ENCODE measurements at places on chromosomes 5 and 9.

DNA sequence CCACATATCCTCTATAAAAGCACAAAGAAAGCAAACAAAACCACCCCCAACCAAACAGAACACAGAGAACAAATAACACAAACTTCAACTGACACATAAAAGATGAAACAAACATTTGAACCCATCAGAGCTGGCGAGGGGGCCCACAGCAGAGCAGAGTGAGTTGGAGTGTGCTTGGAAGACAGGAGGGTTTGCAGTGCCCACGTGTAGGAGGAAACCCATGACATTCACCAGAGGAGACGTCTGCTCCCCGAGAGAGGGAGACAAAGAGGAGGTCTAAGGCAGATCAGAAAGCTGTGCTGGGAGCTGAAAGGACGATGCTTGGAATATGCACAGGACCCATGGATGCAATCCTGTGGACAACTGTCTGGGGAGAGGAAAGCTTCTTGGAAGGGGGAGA, 27.0 kb downstream of the MRPL36 start:
- no peak for DNase-seq

DNA sequence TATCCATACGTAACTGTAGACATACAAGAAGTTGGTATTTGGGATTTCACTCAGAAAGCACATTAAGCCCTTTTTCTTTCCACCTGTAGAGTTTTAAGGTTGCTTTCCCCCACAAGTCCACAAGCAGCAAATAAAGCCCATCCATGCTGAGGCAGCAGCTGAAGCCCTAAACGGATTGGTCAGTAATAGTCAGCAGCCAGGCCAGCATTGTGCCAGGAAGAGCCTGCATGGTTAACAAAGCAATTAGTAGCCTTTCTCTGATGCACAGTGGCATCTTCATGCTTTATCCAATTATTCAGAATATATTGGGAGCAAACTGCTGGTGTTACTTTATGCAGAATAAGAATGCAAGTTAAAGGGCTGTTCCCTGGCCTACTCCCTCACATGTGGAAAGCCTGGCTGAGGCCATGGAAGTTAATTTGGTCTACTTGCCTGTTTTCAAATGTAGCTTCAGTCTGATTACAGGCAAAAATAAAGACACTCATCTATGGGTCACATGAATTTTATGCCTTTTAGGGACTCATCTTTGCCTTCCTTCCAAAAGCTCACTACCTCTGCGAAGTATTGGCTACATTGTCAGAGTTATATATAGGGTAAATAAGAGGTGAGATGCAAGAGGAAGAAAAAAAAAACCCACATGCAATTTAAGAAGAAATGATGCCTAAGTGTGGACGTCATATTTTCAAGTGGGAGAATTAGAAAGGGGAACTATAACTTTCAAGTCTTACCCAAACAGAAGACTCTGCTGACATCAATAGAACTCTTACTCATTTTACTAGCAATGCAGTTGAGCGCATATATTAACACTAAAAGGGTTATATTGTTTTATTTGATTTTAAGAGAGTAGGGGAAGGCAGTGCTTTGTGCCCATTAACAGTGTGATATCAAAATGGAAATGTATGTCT, 15.9 kb downstream of the EBF1 start:
- no peak for DNase-seq

DNA sequence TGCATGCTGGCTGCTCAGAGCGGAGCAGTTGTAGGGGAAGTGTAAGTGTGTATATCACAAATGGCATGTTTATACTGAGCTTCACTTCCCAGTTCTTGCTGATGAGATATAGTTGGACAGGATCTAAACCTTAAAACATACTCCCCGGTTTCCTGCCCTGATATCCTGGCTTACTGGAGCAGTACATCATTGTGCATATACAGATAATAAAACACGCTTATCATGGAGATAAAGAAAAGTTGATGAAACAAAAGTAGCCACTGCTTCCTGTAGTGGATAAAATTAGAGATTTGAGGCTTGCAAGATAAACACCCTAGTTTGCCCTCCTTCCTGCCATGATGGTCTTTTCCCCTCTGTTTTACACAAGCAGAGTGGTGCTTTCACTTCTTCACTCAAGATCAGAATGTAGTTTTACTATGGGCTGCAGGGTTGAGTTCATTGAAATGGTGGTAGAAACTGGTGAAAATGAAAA, 15.0 kb downstream of the NPR3 start:
- no peak for DNase-seq

GRCh38 chr5:97629276-97629675, 446.2 kb upstream of the RIOK2 start:
- DNase-seq: peak; percentile 64

DNA sequence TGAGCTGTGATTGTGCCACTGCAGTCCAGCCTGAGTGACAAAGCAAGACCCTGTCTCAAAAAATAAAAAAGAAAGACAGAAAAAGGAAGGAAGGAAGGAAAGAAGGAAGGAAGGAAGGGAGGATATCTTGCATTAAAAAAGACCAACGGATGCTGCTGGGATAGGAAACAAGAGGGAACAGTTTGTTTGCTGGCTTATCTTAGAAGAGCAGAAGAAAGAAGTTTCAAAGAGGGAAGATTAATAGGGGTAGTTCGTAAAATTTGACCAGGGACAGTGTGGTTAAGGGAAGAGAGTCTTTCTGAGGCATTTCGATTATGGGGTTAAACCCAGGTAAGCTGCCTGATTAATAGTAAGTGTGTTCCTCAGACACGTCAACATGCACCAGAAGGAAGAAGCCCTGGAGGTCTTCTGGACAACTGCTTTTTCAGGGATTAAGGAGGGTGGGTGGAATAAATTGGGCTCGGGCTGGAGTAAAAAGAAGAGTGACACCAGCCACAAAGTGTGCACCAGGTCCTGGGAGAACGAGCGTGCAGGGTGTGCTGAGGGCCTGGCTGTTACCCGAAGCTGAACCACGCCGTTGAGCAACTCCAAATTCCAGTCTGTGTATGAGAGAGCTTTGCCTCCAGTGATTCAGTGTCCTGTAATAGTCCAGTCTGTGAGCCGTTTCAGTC, 24.8 kb downstream of the FYB1 start:
- no peak for DNase-seq

DNA sequence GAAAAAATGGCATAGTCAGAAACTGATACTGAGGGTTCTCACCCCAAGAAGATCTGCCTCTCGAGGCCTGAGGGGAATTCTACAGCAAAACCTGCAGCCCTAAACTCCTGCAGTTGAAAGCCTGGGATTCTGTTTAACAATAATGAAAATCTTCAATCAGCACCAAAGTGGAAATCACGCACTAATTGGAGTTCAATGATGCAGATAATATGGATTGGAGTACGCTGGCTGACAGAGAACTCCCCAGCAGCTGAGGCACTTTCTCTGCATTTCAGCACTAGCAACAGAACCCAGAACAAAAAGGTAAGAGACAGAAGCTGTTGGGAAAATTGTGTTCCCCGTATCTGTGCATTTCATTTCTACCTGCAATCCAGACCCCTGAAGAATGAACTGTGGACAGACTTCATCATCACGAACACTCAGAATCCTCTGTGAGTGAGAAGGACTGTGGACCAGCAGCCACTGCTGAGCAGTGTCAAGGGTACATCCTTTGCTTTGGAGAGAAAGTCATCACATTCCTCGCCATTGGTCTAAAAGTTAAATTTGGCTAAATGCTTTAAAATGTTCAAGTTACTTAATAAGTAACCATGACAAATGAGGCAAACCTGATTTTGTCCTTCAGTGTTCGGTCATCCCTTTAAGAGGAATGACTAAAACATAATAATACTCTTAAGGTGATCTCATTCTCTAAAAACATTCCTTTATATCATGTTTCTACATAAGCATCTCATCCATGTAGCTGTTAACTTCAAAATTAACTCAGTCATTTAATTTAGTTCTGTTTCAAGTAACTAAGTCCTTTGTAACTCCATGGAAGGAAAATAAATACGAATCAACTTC, 126.1 kb downstream of the GAS1 start:
- no peak for DNase-seq

DNA sequence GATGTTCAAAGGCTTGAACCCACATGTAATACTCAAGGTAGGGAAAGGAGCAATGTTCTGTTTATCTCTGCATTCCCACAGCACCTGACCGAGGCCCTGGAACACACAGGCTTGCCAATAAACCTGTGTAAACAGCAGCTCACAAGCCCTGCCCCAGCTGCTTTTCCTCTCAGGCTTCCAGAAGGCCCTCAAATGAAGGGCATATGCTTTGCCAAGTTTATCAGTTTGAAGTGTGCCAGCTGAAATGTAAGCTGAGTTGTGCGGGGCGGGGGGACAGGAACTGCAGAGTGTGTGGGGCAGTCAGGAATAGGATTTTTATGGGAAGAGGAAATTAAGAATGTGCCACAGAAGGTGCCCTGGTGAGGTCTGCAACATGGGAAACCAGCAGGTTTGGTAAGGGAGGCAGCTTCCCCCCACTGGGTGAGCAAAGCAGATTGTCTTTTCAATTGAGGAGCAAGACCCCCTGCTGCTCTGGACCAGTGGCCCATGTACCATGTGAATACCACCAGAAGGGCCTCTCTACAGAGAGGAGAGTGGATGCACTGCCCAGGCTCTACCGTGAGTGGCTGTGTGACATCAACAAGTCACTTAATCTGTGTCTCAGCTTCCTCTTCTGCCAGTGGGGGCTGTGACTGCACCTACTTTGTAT, 194.8 kb downstream of the SPOCK1 start:
- DNase-seq: no peak

GRCh38 chr9:13485068-13485596, 205.6 kb upstream of the MPDZ start:
- DNase-seq: no peak

DNA sequence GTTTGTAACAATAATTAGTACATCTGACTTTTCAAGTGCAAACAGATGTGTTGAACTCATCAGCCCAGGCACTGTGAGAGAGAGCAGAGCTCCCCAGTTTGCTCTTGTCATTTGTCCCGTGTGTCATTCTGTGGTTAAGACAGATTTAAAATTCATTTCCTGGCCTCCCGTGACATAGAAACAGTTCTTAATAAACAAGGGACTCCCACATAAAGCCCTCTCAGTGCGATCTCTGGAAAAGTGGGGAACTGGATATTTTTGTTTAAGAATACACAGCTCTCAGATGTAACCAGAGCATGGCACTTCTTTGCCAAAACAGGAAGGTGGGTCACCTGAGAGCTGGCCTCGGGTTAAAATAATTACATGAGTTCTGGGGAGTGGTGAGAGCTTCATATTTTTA, 58.6 kb downstream of the PRKACG start:
- no peak for DNase-seq

DNA sequence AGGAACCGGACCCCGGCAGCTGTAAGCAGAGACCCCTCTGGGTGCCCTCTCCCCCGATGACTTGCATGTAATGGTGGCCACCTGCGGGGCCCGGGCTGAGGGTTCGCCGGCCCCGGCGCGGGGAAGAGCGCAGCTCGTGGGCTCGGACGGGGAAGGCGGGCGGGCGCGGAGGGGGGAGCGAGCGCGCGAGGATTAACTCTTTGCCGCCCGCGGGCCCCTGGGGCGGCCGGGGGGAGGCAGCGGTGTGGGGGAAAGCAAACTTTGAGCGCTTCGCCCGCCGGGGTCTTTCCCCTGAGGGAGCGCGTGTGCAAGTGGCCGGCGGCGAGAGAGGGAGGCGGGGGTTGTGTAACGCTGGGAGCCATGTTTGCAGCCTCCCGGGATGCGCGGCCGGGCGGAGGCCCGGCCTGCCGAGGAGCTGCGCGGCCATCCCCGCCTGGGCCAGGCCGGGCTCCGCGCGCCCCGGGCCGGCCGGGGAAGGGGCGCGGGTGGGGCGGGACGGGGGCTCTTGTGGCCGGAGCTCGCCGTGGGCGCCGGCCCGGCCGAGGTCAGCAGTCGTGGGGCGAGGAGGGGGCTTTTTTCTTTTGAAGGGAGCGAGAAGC, 547 bp downstream of the ANP32B start:
- peak; percentile 76 for DNase-seq

DNA sequence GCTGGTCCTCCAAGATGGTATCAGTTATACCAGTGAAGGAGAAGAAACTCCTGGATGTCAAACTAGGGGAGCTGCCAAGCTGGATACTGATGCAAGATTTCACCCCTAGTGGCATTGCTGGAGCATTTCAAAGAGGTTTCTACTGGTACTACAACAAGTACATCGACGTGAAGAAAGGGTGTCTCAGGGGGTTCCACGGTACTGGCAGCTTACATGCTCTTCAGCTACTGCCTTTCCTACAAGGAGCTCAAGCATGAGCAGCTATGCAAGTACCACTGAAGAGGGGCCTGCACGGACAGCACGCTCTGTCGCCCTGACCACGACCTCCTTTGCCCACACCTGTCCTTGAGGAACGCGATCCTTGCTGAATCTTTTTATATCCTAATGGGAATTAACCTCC, 19.5 kb downstream of the ACTL7B start:
- DNase-seq: no peak

DNA sequence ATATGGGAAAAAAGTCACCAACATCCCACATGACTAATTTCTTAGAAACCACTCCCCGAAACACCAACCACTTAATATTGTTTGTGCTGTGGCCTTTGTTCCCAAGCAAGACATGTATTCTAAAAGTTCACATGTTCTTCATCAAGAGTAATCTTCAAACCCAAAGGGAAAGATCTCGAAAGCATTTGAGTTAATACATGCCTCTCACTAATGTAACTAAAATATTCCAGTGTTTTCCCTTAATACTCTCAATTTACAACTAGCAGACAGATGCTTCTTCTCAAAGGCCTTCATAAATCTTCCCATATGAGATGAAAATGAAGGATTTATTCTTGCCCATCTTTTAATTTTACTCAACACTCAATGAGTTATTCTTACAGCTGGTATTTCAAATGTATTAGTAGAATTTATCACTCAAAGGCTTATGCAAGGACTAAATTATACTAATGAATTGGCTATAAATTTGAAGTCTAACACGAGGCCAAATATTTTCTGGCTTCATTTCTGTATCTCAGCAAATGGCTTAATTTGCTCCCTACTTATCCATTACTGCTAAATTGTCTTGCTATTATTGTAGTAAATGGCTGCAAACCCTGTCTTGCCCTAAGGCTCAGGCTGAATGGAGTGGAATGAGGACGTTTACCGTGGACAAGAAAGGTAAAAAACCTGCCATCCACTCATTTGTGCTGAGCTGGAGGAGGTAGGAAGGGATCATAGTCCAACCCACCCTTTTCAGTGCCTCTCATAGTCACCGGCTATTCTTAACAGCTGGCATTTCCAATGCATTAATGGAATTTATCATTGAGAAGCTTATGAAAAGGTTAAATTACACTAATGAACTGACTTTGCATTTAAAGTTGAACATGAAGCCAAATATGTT, 474.4 kb downstream of the RASEF start:
- DNase-seq: no peak

DNA sequence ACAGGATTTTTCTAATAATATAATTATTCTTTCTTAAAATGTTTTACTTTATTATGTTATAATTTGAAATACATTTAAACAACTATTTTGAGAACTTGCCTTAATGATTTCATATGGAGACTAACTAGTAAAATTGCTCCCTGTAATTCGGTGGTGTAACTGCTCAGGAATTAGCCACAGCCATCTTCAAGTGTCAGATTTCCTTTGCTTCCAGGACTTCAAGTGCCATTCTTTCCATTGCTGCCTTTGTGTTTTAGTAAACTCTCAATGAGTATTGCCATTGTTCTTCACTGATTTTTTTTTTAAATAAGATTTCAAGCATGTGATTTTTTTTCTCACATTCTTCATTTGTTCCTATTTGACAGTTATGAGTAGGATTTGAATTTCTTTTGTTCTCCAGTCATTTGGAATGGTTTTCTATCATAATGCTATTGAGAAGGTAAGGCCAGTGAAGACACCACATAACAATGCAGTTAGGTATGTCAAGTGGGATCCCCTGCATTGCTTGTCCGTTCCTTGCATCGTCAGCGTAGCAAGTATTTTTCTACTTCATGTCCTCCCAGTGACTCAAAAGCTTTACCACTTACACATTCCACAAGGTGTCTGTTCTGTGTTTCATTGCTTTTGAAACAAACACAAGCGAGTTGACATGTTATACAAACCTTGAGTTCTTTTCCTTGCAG, 83.7 kb downstream of the LNPEP start:
- DNase-seq: no peak
